ENCODE measurements at places on chromosomes 13 and 19.

GRCh38 chr13:75610466-75610865 lies 25.7 kb upstream of the LMO7 start:
- DNase-seq = no peak

DNA sequence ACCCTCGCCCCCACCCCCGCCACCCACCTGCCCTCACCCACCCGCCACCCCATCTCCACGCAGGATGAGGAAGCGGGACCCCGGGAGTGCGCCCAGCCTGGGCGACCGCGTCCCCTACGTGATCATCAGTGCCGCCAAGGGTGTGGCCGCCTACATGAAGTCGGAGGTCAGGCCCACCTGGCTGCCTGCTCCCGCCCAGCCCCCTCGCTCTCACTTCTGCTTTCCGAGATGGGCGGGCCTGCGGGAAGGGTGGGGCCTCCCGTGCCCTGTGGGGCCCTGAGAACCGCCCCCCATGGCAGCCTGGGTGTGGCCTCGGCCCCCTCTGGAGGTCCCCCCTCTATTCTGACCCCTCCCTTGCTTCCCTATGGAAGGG lies 3.1 kb upstream of the SPIB start:
- DNase-seq = no peak

DNA sequence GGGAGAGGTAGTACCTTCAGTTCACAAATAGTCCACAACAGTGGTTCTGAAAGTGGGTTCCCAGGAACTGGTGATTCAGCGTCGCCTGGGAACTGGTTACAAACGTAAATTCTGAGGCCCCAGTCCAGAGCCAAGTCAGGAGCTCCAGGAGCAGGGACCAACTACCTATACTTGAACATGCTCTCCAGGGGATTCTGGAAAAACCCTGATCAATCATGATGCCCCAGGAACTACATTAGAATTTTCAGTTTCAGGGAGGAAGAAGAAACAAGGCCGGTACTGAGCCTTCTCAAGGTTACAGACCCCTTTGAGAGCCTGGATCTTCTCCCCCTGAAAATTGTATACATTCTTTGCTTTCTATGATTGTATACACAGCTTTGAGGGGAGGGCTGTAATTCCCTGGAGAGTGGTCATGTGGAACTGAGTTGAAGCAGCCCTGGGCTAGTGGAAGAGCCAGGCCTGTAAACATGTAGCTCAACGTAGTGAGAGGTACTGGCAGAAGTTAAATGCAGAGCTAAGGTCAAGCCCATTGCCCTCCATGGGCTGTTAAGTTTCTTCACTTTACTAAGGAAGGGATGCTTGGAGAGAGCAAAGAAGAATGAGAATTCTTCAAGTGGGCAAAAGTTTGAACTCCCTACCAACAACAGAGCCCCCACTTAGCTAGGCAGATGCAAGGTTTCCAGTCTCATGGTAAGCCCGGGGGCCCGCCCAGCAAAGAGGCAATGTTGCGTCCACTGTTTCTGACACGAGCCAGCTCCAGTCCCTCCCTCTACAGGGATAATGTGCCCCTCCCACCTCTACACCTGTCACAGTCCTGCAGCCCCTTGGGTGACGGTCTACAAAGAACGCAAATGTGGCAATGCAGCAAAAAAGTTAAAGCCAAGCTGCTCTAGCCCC lies 17.0 kb downstream of the DOCK9 start:
- no peak for DNase-seq

- DNase-seq = no peak
Observed at GRCh38 chr13:102704238-102705058, 9.6 kb upstream of the METTL21C start.

DNA sequence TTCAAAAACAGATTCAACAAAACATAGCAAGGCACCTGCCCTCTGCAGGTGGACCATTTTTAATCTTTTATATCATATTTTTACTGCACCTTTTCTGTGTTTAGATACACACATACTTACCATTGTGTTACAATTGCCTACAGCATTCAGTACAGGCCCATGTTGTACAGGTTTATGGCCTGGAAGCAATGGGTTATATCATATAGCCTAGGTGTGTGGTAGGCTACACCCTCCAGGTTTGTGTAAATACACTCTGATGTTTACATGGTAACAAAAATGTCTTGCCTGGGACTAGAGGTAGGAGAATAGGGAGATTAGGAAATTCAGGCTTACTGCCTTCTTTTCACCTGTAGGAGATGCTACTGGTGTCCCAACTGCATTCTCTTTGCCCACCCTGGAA lies 8.2 kb upstream of the UBAC2 start:
- DNase-seq = no peak

DNA sequence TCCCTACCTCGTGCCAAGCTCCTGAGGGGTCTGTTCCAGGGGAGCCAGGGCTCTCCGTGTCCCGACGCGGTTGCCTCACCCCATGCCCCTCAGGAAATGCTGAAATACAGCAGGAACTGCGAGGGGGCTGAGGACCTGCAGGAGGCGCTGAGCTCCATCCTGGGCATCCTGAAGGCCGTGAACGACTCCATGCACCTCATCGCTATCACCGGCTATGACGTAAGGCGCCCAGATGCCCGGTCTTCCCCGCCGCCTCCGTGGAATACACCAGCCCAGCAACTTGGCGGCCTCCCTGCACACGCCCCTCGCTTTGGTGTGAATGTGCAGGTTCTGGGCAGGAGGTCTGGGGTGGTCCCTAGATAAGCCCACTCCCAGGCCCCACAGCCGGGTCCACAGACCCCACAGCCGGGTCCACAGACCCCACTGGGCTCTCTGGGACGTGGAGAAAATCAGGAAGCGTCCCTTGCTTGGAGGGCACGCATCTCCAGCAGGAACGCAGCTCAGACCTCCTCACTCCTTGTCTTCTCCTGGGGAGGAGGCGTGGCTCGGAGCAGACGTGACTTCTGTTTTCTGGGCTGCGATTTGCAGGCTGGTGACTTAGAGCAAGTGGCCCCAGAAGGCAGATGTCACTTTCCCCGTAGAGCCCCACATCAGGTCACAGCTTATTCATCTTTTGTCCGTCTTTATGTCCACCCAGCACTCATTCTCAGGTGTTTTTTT lies 19.4 kb upstream of the F7 start:
- no peak for DNase-seq

DNA sequence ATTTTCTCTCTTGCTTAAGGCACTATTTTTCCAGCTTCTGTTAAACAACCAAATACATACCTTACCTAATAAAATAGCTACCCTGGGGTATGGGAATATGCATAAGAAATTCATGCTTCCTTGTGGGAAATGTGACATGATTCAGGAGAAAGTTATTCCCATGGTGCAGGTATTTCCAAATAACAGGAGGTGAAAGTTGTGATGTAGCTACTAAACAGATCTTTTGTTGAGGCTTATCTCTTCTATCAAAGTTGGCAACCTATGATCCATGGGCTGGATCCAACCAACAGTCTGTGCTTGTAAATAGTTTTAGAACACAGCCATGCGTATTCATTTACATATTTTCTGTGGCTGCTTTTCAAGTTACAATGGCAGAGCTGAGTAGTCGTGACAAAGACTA lies 177.8 kb upstream of the NBEA start:
- DNase-seq = no peak

DNA sequence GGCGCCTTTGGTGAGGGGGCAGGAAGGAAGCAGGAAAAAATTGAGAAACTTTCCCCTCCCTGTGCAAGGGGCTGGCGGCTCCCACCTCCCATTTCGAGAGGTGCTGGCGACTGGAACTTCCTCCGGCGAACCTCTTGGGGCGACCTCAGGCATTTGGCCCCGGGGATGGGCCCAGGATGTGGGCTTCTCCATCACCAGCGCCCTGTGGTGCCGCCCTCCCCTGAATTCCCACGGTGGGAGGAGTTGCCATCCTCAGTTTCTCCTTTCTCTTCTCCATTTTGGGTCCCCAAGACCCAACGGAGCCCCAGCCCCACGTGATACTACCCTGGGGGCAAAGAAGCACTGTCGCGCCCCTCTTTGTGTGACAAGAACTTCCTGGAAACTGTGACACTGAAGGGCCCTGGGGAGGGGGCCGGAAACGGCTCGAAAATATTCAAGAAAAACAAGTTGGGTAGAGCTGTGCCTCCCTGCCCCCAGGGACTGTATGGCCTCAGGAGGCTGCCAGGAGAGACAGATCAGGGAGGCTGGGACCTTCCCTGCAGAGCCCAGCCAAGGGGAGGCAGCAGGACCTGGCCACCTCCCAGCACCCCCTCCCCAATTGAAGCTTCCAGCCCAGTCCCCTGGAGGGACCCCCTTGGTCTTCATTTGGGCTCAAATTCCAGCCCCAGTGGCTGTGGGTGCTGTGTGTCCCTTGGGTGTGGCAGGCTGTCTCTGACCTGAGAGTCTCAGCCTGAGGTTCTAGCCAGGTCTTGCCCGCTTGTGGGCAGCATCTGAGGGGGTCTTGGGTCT lies 16.2 kb upstream of the AP1M2 start:
- no peak for DNase-seq

DNA sequence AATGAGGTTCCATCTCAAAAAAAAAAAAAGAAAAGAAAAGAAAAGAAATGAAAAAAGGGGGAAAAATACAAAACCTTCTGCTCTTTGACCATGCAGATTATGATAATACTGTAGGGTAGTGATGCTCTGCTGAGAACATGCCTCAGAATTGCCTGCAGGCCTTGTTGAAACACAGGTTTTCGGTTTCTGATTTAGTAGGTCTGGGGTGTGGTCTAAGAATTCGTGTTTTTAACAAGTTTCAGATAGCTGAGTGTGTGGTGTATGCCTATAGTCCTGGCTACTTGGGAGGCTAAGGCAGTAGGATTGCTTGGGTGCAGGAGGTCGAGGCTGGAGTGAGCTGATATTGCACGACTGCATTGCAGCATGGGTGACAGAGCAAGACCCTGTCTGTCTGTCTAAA lies 14.9 kb upstream of the CYP2B6 start:
- DNase-seq = no peak

GRCh38 chr13:88736026-88736425 lies 1064.9 kb downstream of the SLITRK5 start:
- no peak for DNase-seq

GRCh38 chr13:102659168-102659713 lies 35.6 kb downstream of the METTL21C start:
- no peak for DNase-seq

GRCh38 chr19:964761-965694 lies 19.1 kb upstream of the WDR18 start:
- peak; percentile 27 for DNase-seq

GRCh38 chr13:48380581-48380980 lies 32.3 kb downstream of the LPAR6 start:
- DNase-seq = no peak

DNA sequence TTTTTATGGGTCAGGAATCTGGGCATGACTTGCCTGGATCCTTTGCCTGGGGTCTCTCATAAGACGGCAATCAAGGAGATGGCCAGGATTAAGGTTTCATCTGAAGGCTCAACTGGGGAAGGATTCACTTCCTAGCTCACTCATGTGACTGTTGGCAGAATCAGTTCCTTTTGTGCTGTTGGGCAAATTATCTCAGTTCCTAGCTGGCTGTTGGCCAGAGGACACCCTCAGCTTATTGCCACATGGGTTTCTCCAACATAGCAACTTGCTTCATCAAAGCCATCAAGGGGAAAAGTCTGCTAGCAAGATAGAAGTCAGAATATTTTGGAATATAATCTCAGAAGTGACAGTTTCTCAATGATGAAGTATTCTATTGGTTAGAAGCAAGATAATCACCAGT lies 12.2 kb upstream of the EVI5L start:
- DNase-seq = no peak

GRCh38 chr19:743168-743687 lies 7.7 kb upstream of the MISP start:
- DNase-seq = no peak

- DNase-seq = no peak
Observed at GRCh38 chr13:74193391-74193790, 59.2 kb upstream of the KLF12 start.

DNA sequence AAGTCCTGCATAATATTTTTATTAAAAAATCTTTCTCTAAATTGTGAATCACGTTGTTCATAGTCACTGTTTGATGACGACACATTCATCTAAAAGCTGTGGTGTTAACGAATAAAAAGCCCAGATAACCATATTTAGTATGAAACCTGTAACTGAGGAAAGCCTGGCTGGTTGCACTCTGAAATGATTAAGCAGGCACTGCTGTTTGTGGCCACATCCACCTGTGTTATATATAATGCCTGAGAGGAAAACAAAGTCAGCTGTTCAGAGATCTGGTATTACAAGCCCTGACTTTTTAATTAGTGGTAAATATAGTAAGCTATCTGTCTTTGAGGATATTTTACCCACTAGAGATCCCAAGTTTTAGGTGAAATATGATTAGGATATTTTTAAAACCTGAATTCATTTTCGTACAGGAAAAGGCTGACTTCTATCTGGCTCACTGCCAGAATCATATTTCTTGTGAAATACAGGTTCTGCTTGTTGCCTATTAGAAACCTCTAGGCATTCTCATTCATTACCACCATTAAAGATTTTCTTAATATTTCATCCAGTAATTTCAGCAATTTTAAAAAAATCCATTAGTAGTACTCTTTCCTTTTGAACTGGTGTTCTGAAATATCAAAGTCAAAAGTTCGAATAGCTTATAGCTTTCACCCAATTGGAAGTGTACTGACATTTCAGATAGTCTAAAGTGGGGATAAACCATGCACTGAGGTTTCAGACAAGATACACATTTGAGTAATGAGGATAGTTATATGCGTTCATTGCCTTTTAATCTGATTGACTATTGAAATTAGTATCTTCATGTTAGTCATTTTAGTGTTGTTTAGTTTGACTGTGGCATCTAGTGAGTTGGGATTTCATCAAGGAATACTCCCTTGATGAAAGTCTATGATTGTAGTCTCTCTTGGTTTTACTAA lies 79.7 kb downstream of the LMO7 start:
- DNase-seq = no peak

DNA sequence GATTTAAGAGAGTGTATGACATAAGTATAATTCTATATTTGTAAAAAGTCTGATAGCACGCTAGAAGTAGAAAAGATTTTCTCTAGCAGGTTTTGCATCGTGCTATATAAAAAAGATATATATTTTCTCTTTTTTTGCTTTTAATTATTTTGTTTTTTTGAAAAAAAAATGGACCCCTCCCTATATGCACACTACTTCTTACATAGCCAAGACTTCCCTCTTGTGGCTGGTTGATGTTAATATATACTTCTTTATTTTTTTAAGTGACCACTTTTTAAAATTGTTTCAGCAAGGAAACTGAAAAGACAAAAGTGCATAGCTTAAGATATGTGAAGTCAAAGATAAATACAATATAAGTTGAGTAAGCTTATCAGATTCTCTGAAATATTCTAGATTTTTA lies 1202.8 kb downstream of the DIAPH3 start:
- DNase-seq = peak; percentile 49

GRCh38 chr19:35167251-35168119 lies 12.9 kb downstream of the FXYD5 start:
- DNase-seq = no peak
